ENCODE measurements at places on chromosomes 7 and 10. TPM values are rescaled to one million over a fixed set of nuclear protein-coding genes. Genes with fewer than 3 reads are reported as not detected.

UPK3B gene
- 3.6 TPM for total RNA-seq

VGF gene
- total RNA-seq: 1.4 TPM

SLC26A5 gene
- 1.1 TPM for total RNA-seq

ACBD7 gene
- total RNA-seq: 4.0 TPM

NIPSNAP2 gene
- 65.2 TPM for total RNA-seq

CCDC3 gene
- total RNA-seq: 11.7 TPM

NEUROG3 gene
- not detected for total RNA-seq

DNA sequence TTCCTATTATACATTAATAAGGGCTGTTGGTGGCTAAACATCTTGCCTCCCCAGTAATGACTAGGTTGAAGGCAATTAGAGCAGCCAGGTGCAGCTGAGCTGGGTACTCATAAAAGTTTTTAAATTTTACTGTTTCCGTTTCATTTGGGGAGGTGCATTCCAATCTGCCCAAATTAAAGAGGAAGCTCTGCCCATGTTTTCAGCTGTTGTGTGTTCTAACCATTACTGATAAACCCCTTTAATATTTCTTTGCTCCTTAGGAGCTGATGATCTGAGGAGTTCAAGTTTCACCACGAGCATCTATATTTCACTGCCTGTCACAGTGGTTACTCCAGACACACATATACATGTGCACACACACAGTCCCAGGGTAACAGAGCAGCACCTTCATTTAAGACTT lies 94.4 kb downstream of the JAZF1 start:
- no peak for DNase-seq

- peak; percentile 67 for DNase-seq
These were observed 21.9 kb downstream of the FRA10AC1 start for GRCh38 chr10:93680412-93681047.

DNA sequence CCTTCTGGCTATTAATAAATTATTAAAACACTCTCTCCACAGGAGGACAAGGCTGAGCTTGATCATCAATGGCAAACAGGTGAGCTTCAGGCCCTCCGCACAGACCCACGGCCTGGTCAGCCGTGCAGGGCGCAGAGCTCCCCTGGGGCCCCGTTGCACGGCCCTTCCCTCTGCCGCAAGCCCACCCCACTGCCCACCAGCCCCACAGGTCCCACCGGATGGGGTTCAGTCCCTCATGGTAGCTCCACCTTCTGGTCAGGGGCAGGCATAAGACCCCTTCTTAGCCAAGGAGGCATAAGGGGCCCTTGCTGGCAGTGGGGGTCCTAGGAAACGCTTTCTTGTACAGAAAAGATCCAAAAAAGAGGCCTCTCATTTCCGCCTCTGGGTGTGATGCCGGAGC lies 84.6 kb downstream of the MAD1L1 start:
- no peak for DNase-seq

GRCh38 chr10:92747600-92747999 lies 57.8 kb downstream of the HHEX start:
- no peak for DNase-seq

DNA sequence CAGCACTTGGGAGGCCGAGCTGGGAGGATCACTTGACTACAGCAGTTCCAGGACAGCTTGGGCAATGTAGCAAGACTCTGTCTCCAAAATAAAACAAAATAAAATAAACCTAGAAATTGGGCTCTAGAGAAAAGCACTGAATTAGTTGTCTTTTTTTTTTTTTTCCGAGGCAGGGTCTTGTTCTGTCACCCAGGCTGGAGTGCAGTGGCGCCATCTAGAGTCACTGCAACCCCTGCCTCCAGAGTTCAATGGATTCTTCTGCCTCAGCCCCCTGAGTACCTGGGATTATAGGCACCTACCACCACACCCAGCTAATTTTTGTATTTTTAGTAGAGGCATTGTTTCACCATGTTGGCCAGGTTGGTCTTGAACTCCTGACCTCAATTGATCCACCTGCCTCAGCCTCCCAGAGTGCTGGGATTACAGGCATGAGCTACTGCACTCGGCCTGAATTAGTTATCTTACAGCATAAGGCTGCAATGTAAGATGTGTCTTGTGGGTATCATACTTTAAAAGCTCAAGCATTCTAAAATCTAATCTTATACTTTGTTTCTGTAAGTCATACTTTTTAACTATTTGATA lies 12.8 kb downstream of the MEIG1 start:
- DNase-seq: peak; percentile 13

DNA sequence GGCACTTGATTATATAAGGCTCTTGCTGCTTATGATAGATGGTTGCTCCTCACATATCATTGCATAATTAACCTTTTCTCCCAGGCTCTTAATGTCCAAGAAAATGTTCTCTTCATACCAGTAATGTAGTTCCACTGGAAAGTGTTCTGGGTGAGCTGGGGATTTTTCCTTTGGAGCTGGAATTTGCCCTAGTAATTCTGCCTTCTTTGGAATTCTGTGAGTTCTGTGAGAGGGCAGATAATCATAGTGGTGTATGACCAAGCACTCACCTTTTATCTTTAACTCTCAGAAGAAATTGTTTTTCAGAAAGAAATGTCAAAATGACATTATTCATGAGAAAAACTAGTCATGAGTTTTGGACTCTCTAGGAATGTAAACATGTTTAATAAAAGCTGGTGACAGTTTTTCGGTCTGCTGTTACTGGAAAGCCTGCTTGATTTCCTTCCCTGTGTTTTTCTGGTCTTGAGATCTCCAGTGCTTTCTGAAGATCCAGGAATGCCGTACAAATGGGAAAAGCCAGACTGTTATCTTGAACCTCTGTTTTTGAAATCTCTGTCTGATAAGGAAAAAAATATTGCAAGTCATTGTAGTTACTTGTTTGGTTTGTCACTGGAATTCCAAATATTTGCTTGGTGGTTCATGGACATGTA lies 148.3 kb upstream of the PRPS1L1 start:
- no peak for DNase-seq

- DNase-seq: peak; percentile 94
These were observed 4.4 kb upstream of the FAM107B start for GRCh38 chr10:14779001-14779651.

DNA sequence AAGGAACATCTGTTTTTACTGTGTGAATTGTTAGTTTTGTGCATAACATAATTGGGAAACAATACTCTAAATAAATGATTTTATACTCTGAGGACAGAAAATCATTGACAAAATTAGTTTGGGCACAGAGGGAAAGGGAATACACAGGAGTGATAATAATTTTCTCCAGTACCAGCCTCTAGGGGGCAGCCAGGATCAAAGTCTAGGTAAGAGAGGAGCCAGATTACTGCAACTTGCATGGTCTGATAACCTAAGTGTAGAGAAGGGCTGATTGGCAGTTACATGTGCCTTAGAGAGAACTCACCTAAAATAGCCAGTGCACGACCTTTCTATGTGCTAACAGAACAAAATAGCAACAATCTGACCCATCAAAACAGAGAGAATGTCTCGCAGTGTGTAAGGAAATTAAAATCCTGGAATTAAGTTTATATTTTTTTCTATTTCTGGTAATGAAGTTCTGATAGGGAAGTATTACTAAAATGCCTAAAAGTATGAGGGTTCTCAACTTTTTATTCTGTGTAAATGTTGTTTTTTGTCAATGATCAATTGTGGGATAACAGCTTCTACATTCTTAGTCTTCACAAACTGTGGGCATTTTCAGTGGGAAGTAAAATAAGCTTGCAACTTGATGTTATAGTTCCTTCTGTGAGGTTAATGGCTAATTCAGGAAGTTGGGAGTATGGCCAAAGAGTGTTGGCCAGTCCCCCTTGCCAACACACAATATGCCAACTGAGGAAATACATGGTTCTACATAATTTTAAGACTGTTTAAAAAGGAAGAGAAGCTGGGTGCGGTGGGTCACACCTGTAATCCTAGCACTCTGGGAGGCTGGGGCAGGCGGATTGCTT lies 66.4 kb downstream of the EXOC6 start:
- DNase-seq: peak; percentile 27

- DNase-seq: no peak
These were observed 17.7 kb downstream of the NPY start for GRCh38 chr7:24301703-24302102.

GRCh38 chr10:7258948-7259523 lies 151.8 kb downstream of the SFMBT2 start:
- no peak for DNase-seq

- DNase-seq: no peak
These were observed 64.8 kb downstream of the SH3PXD2A start for GRCh38 chr10:103790580-103790979.

- DNase-seq: no peak
These were observed 979.3 kb upstream of the CELF2 start for GRCh38 chr10:10038348-10038747.

- DNase-seq: no peak
These were observed 131.8 kb upstream of the TRIM24 start for GRCh38 chr7:138328215-138328614.

GRCh38 chr10:8060010-8060703 lies 5.7 kb downstream of the GATA3 start:
- no peak for DNase-seq

DNA sequence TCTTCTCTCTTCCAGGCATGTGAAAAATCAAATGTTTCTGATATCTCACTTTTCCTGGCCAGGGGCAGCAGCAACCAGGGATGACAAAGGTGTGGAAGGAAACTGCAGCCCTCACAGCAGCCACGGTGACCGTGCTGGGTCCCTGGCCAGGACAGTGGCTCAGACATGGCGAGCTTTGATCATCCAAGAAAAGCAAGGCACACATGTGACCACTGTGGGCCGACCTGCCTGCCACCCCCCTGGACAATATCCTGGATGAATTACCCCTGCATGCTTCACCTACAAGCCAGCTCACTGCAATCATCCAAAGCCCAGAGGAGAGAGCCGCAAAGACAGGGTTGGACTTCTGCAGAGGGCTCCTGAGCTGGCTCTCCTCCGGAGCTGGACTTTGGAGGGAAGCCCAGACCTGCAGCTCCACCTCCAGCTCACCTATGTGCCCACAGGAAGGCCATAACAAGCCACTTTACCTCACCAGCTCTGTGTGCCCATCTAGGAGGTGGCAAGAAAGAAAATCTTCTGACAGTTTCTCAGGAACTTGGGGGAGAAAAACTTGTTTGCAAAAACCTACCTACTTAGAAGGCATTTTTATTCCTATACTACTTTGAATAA lies 2.7 kb downstream of the CHST15 start:
- DNase-seq: no peak

DNA sequence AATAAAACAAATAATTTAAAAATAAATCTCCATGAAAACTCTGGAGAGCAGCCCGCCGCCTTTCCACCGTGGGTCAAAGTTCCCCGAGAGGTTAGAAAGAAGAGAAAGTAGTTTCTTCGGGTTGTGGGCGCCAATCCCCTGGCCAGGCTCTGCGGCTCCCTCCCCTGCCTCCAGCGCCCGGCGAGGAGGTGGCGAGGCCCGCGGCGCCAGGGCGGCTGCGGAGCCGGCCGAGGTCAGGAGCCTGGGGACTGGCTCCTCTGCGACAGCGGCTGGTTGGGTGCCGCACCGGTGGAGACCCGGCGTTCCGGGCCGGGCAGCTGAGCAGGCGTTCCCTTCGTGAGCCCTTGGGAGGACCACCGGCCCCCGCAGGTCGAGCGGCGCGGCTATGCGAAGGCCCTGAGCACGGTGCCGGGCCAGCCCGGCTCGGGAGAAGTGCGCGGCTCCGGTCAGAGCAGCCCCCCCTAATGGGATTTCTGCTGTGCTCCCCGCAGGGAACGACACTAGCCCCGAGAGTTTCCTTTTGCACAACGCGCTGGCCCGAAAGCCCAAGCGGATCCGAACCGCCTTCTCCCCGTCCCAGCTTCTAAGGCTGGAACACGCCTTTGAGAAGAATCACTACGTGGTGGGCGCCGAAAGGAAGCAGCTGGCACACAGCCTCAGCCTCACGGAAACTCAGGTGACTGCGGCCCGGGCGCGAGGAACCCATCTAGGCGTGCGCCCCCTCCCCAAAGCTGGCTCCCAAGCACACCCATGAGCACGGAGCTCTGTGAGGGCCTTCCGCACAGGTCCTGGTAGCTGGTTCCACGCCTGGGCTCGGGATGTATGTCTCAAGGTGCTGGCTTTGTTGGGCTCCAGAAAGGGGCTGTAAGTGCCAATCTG lies 2.8 kb downstream of the EMX2 start:
- no peak for DNase-seq

- DNase-seq: no peak
These were observed 98.9 kb downstream of the HIP1 start for GRCh38 chr7:75639886-75640190.

DNA sequence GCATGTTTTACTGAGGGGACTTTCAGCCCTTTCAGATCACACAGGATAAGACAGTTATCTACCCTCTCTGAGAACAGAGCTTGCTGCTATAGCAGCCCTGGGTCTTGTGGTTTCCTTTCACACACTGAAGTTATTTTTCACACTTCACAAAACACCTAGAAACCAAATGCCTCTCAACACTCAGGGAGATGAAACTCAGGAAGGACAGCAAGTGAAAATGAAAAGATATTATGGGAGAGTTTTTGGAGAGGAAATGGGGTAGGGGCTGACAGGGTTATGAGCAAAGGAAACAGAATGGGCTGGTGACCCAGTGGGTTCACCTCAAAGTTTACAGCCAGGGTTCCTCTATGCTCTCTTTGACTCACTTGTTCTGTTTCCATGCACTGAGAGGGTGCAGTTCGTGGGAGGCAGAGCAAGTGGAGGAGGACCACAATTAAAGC lies 17.0 kb upstream of the GIMAP2 start:
- DNase-seq: no peak

GRCh38 chr7:155322530-155322929 lies 24.9 kb downstream of the INSIG1 start:
- DNase-seq: no peak

DNA sequence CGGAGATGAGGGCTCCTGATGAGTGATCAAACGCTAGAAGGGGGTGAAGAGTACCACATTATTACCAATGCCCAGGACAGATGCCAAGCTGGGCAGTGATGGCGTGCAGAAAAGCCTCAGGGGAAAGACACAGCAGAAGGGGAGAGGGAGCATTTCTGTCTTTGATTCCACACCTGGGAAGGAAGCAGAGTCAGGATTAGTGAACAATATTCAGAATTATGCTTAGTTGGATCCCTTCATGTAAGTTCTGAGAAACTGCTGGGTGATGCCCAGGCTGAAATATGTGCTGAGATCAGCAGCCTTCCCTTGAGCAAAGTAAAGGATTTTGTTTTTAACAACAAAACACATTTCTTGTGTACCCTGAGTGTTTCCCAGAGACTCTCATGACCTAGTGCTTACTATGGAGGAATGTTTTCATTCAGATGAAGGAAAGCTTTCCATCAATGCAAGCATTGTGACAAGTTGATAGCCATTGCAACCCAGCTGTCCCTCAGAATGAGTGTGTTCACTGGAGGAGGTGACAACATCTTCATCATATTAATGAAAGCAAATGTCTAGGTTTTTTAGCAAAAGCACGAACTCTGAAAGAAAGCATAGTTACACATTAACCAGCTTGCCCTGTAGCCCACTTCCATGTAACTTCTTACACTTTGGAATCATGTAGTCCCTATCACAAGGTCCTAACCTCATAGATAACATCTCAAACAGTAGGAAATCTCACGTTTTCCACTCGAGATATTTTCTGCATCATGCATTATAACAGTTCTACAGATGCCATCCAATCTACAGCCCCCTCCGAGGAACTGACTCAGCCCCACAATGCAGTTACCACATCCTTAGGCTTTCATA lies 23.8 kb upstream of the AKR1C1 start:
- DNase-seq: no peak
